Breast epithelium (tissue), 4 donors: ENCODE measurements at places on chromosomes 4 and X.

- DNase-seq, result no peak
Observed at GRCh38 chr4:10096201-10096977, 20.2 kb downstream of the WDR1 start.

GRCh38 chr4:38565271-38566199 lies 98.5 kb upstream of the KLF3 start:
- peak; percentile 43 for DNase-seq

DNA sequence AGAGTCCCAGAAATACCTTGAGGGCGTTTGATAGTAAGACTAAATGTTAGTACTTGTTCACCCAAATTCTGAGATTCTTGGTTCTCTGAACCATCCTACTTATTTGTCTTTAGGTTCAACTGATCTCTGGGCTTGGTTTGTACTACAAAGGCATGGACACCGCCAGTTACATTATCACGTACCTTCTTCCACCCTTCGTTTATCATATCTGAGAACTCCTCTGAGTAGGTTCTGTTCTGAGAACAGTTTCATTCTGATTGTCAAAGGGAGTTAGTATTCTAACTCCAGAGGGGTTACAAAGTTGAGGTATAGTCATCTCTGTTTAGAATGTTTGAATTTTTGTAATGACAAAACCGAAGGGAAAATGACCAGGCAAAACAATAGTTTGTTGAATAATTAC lies 19.3 kb downstream of the ZFX start:
- DNase-seq, result no peak

- no peak for DNase-seq
Observed at GRCh38 chr4:26058537-26058936, 144.5 kb downstream of the SMIM20 start.
